Heart left ventricle (tissue), 16 donors: ENCODE measurements at places on chromosomes 2 and 18. TPM values are rescaled to one million over a fixed set of nuclear protein-coding genes. Genes with fewer than 3 reads are reported as not detected.

- DNase-seq, result no peak
Observed at GRCh38 chr2:203446071-203446481, 89.0 kb downstream of the RAPH1 start.

GRCh38 chr2:180385601-180386201 is 378.6 kb upstream of the CWC22 start:
- DNase-seq, result no peak

The BBS5 gene
- total RNA-seq, result 6.7 TPM

The XIRP2 gene
- total RNA-seq, result 501 TPM

The RASGRP3 gene
- total RNA-seq, result 62.2 TPM
